ENCODE measurements at places on chromosomes 11 and 22.
A peak's percentile ranks its signal among the peaks of the same experiment; 100 is the strongest.

- DNase-seq = no peak
Measured at GRCh38 chr11:88324562-88325345, 12.8 kb downstream of the CTSC start.

DNA sequence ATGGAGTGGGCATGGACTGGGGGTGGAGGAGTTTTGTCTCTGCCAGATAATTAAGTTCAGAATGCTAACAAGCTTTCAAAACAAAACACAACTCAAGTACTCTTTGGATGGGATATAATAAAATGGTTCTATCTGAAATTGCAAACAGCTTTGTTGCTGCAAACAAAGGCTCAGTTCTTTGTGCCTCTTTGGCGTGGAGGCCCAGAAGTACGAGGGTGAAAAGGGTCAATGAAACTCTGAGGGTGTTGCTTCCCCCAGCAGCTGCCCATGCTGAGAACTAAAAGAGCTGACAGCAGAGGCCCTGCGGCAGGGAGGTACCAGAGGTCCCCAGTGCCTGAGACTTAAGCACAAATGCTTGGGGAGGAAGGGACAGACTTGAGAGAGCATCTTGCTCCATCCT lies 26.5 kb upstream of the IGSF22 start:
- peak; percentile 18 for DNase-seq

DNA sequence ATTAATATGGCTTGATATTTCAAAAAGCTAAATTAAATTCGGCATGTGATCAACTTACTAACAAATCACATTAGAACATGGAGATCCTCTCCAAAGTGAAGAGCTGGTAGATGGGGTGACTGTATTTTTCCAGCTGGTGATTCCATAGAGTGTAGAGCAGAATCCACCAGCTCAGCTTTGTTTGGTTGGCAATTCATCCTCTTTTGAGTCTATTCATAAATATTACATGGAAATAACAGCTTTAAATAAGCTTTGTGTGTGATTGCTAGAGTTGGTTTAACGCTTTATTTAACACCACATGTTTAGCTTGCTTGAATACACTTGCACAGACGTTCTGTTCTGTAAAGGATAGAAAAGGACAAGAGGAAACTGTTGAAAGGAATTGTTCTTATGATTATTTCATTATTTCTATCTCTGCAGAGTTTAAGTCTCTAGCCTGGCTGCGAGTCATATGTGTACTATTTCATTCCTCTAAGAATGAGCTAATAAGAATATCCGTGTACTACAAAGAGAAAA lies 738.3 kb upstream of the KIRREL3 start:
- no peak for DNase-seq

DNA sequence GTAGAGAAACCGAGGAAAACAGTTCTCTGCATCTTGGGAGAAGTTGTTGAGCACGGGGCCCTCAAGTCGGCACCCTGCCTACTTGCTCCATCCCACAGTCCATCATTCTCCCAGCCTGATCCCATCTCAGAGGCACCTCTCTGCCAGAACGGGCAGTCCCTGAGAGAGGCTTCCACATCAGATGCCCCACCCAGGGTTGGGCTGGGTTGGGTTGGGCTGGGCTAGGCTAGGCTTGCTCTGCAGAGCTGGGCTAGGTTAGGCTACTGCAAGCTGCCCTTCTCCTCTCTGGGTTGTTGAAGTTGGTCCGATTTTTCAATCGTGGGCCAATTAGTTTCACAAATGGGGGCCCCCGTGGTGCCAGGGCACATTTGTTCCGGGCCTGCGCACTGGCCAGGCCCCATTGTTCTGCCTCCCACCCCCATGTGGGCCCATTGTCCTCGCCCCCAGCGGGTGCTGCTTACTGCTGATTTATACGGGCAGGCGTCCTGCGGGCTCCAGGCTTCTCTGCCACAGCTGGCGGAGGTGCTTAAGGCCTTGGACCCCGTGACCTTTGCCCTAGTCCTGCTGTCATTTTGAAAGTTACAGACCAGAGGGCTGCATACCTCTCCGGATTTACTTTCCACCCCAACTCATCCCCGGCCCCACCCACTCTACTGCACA lies 63.7 kb upstream of the NNMT start:
- no peak for DNase-seq

- DNase-seq = no peak
Measured at GRCh38 chr22:50210378-50211139, 9.7 kb downstream of the SELENOO start.

GRCh38 chr11:131685206-131685605 lies 314.8 kb downstream of the NTM start:
- no peak for DNase-seq

DNA sequence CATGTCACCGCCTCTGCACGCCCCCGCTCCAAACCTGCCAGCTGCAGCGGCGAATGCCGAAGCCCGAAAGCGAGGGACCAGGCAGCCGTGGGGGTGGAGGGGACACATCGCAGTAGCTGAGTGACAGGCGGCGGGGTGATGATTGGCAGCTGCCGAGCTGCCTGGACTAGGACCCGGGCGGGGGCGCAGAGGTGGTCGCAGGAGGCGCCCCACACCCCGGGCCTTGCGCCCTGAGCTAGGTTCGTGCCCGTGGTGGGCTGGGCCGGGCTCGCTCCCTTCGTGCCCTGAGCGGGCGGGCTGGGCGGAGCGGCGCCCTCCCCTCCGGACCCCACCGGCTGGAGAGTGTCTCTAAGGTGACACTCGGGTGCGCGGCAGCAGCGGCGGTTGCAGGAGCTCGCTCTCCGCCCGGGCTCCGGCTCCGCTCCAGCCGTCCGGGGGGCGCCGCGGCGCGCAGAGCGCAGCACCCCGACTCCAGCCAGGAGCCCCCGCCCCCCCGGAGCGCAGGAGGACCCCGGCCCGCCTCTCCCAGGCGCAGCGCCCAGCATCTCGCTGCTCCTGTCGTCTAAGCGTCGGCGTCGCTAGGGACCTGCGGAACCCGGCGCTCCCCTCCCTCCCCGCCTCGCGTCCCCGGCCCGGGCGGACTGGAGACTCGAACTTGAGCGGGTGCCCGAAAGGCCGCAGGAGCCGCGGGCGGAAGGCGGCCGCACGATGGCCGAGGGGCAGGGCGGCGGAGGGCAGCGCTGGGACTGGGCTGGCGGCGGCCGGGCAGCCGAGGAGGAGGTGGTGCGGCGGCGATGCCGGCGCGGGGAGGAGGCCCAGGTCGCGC lies 14.5 kb upstream of the DGKZ start:
- DNase-seq = peak; percentile 46

DNA sequence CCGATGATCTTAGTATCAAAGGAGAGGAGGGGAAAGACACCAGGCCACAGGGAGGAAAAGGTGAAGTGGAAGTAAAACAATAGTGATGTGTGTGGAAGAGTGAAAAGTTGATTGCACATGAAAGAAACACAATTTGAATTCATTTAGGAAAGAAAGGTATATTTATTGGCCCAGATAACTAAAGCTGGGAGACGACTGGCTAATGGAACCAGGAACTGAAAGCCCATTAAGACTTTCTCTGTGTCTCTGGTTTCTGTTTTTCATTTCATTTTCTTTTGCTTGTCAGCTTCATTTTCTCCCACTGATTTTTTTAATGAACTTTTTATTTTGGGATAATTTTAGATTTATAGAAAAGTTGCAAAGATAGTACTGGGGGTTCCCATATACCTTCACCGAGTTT lies 5.1 kb upstream of the DCHS1 start:
- DNase-seq = no peak

DNA sequence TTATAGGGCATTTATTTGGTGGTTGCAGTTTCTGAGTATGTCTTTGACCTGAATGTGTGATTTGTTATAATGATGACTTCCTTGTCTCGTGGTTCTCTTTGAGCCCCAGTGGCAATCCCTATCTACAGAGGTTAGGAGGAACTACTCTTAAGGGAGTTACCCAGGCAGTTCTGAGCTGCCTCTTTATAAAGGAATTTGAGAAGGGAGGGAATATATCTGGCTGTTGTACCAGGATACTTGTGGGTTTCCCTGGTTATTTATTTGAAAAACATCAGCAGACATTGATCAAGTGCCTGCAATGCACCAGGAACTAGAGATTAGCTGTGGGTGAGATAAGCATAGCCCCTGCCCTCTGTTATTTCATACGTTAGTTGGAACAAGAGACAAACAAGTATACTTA lies 243.5 kb upstream of the ARHGAP20 start:
- DNase-seq = no peak

DNA sequence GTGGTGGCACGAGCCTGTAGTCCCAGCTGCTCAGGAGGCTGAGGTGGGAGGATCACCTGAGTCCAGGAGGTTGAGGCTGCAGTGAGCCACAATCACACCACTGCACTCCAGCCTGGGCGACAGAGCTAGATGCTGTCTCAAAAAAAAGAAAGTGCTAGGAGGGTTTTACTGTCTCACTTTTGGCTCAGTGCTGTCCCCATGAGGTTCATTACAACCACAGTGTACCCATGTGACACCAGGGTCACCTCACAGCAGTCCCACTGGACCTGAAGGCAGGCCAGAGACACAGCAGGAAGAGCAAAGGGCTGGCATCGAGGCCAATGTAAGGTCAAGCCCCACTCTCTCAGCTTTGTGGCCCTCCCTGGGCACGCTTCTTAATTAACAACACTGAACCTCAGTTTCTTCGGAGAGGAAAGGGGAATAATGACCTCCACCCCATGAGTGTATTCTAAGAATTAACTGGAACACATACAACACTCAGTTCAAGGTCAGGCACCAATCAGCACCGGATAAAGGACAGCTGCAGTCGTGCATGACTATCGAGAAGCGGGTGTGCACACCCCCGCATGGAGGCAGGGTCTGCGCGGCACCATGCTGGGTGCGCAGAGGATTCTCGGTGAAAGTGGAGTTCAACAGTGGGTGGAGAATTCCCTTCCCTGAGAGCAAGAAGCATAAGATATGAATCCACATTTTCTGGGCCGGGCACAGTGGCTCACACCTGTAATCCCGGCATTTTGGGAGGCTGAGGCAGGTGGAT lies 30.9 kb upstream of the BAIAP2L2 start:
- no peak for DNase-seq

GRCh38 chr22:47237890-47238480 lies 475.5 kb downstream of the TBC1D22A start:
- DNase-seq = no peak

DNA sequence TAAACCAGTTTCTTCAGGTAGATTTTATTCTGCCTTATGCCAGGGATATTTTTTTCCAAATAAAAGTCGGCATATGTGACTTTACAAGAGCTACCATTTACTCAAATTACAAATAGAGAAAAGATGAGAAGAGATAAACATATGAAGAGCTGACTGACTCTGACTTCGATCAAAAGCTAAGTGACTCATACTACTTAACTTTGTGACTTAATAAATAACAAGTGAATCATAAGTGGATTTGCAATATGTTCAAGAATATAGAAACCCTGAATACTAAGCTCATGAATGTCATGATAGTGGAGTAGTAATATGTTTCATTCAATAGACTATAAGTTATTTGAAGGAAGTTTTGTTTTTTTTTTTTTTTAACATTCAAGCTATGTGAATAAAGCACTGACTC lies 130.5 kb upstream of the ANO3 start:
- no peak for DNase-seq

DNA sequence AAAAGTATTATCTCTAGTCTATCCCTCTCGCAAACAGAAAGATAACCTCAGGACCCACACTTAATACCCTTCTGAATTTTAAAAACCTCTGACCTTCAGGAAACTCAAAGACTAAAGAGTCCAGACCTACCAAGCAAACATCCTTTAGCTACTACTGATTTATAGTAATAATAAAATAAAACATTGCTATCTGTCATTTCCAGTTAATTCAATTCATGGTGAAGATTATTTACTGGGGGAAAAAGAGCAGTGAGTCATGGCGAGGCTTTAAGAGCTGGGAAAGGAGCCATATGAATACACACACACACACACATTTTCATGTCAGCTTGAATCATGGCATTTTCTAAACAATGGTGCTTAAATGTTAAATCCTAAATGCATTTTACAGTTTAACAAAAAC lies 87.1 kb downstream of the FAM76B start:
- no peak for DNase-seq

DNA sequence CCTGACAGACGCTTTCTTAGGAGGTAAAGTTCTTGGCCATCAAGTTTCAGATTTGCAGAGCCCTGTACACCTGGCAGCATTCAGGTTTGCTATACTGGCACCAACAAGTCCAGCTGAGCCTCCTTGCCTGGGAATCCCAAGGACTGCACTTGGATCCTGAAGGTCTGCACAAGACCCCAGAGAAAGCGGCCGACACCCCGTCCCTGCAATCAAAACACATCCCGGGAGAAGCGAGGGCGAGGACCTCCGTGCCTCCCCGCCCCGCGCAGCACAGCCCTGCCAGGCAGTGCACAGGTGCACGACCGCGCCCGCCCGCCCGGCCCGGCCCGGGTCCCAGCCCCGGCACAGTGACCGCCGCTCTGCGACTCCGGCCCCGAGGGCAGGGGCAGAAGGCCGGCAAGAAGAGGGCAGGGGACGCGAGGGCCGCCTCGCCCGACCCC lies 559 bp downstream of the MRTFA start:
- DNase-seq = no peak

DNA sequence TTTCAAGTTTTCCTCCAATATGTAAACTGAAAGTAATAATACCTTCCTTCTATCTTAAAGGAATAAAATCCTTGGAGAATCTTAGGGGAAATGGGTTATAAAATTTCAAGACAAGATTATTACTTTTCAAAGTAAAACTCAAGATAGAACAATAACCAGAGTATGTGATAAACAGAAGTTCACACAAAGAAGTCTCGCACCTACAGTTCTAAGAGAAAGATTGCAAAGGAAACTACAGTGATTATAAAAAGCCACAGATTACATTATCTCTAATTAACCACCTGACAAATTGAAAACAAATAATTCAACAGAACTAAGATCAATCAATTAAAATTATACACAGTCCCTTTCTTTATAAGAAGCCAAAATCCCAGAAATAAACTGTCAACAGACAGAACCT lies 34.0 kb downstream of the AMBRA1 start:
- DNase-seq = no peak

DNA sequence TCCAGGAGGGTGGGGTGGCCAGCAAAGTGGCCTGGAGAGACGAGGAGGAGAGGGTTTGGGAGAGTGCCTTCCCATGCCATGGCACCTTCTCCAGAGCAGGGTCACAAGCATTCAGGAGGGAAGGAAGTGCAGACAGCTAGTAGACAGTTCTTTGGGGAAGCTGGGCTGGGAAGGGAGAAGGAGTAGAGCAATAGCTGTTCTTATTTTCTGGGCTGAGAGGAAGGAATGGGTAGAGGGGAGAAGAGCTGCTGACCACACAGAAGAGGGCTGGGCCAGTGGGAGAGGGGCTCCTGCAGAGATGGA lies 14.8 kb upstream of the PICK1 start:
- DNase-seq = no peak

DNA sequence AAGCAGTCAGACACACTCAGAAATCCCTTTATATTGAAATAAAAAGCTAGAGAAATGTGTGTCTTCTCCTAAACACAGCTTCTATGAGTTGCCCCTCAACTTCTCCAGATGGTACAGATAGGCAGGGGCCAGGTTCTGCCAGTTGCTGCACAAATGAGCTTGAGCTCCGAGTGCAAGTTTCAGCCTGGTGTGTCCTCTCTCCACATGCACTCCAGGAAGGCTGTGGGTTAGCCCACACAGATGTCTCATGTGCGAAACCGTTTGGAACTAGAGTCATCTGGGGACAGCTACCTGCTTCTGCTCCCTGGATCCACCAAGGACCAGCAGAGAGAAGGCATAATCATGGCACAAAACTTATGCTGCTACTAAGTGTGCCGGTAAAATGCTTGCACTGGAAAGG lies 812.6 kb downstream of the OPCML start:
- DNase-seq = no peak

GRCh38 chr22:30028731-30029130 lies 51.5 kb upstream of the HORMAD2 start:
- no peak for DNase-seq

GRCh38 chr11:15622231-15622890 lies 507.6 kb downstream of the INSC start:
- peak; percentile 33 for DNase-seq

GRCh38 chr22:48752451-48753380 lies 1075.0 kb downstream of the BRD1 start:
- DNase-seq = no peak

Data from NCI-H1105 treated with DMSO at 0.1 percent for 48 hours (cell line).